ENCODE measurements at places on chromosomes 3 and 15.

DNA sequence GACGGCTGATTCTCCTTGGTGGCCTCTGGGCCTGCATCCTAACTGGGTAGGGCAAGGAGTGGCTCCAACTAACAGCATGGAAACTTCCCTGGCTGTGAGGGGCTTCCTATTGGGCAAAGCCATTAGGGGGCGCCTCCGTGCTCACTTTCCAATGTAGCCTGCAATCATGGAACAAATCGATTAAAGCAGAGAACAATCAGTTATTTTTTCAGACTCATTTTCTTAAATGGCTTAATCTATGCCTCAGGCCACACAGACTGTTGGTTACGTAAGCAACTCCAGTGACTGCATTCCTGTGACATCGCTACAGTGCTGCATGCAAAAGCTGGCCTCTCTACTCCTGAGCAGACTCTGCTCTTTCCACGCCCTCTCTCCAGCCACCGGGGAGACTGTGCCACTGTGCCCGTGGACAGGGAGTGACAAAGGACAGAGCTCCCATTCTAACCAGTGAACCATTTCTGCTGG, 278.9 kb downstream of the KLF13 start:
- DNase-seq = no peak

GRCh38 chr15:90609242-90610180, 79.8 kb downstream of the CRTC3 start:
- DNase-seq = no peak

DNA sequence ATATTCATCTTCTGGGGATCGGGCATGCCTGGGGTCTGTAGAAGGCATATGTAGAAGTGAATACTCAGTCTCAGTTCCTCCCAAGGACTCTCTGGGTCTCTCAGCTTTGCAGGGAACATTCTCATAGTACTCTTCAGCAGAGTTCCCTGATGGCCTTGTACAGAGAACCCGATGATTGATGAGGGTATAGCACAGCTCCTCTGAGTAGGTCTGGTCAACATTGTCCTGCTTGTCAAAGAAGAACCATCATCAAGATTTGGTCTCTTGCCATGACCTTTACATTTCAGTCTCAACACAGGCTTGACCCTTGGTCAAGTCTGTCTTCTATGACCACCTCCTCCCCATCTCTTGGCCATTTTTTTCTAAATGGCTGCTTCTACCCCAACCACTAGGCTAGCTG, 9.5 kb downstream of the GCSAM start:
- DNase-seq = no peak

- DNase-seq = no peak
Measured at GRCh38 chr3:109278141-109278540, 38.2 kb downstream of the DPPA2 start.

GRCh38 chr15:88161636-88162035, 94.9 kb downstream of the NTRK3 start:
- no peak for DNase-seq

GRCh38 chr3:66302288-66302687, 81.5 kb downstream of the SLC25A26 start:
- DNase-seq = no peak

All from stimulated activated CD4-positive, alpha-beta T cell treated with anti-CD3 and anti-CD28 coated beads, Interleukin-2, amount 100 ng/mL, for 48 hours (primary cell).